Inflammatory macrophage treated with lipopolysaccharide for 4 hours (primary cell): ENCODE measurements at places on chromosomes 12 and 14.

GRCh38 chr12:25699454-25699853 lies 146.4 kb upstream of the LMNTD1 start:
- DNase-seq: no peak

DNA sequence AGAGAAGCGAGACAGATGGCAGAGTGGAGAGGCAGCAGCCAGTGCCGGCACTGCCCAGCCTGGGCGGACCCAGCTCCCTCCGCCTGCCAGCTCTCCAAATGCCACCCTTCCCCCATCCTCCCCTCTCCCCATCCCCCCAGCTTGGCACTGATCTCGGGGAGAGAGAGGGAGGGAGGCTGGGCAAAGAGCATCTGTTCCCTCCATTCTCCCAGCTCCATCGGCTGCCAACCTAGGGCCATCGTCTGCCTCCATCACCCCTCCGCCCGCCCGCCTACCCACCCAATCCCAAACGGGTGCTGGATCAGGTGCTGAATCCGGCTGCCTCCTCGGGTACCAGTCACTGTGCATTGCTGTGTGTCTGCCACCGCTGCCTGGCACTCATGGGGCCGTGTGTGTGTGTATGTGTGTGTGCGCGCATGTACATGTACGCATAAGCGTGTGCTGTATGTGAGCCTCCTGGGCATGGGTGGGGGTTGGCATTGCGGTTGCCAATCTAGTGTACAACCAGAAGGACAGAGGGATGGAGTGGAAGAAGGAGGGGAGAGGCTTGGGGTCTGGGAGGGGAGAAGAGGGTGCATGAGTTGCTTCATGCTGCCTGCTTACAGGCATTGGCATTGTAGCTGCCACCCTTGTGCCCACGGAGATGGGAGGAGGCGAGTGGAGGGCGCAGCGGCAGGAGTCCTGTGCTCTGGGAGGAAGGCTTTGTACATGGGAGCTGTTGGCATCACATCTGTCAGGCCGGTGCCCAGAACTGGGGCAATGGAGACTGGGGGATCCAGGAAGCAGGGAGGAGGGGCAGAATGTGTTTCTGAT lies 38.4 kb downstream of the ZFHX2 start:
- no peak for DNase-seq

GRCh38 chr14:101232340-101233020 lies 328.8 kb upstream of the DIO3 start:
- DNase-seq: no peak

- no peak for DNase-seq
Observed at GRCh38 chr14:22384167-22384549, 204.9 kb downstream of the DAD1 start.

- no peak for DNase-seq
Observed at GRCh38 chr14:67564236-67564635, 31.1 kb downstream of the PLEKHH1 start.

DNA sequence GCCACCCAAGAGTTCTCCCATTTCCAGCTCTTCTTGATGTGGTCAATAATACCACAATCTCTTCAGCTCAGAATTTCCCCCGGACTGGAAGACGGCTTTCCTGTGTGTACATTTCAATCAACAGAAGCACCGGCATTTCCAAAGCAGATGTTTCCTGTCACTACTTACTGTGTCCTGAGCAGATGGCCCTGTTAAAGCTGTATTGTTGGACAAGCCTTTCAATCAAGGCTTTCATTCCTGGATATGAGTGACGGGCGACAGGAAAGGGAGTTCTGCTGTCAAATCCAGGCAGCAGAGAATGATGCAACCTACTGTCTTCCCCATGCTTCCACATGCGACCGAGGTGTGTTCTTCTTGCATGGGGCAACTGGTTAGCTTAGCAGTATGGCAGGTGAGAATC lies 76.4 kb upstream of the CCDC60 start:
- DNase-seq: no peak

GRCh38 chr12:95417372-95417771 lies 56.6 kb upstream of the METAP2 start:
- peak; percentile 34 for DNase-seq

DNA sequence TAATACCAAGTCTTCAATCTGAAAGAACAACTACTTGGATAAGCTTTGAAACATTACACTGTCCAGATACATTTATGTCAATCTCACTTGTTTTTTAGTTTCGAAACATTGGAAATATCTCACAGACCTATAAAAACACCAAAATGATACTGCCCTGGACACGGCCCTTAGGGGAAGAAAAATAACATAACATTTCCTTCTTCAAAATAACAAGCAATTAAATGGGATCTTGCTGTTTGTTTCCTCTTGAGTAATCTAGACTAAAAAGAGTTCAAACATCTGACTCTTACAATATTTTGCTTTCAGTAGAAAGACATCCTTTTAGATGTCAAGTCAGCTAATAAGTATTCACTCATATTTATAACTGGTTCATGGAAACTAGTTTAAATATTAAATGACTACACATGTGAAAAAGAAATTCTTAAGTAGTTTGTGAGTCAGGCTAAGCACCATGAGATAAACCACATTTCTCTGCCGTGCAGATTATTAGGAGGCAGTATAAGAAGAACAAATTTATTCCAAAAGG lies 87.5 kb downstream of the EPS8 start:
- DNase-seq: peak; percentile 50

DNA sequence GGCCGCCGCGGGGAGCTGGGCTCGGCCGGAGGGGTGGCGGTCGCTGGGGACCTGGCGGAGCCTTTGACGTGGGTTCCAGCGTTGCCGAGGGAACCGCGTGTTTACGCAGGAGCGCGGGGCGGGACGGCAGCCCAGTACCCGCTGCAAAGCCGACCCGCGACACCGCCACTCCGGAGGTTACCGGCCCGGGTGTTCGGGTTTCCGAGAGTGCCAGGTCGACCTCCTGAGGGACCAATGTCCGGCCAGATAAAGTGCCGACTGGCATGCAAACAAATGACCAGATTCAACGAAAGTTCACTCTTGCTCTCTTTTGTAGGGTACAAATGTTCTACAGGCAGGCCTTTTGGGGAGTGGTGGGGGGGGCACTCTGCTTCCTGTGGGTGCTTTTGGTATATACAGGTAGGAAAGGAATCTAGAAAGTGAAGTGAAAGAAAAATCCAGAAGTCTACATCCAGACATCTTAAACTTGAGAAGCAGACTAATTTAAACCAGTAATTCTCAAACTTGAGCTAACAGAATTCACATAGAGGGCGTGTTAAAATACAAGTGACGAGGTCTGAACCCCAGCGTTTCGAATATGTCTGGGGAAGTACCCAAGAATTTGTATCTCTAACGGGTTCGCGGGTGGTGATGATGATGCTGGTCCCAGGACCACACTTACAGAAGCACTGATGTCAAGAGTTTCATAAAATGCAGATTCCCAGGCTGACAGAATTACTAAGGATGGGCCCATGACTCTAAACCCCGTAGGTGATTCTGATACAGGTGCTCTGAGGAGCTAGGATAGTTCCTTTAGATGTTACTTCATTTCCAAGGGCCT lies at the start of gene GPR135:
GPR135 (minus strand) TSS at position 65 of the 820 bp plus-strand sequence. CDS start 154 bp downstream, outside the sequence.
- no peak for DNase-seq

GRCh38 chr12:106583242-106584103 lies 669 bp downstream of the RFX4 start:
- no peak for DNase-seq

DNA sequence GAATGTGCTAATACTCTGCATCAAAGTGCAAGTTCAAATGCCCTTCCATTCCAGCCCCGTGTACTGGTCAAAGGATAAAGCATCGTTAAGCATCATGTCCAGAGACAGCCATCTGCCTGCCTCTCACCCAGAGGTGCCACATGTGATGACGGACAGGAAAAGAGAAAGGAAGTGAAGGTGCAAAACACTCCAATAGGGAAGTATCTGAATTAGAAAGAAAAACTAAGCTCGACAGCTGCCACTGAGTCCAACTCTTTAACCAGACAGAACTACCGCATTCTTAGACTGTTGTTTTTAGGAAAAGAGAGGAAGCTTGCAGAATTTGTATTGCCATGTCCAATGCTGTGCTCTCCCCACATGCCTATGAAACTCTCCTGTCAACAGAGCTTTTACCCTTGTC lies 465.0 kb upstream of the SOX5 start:
- peak; percentile 38 for DNase-seq

GRCh38 chr12:10623131-10623530 lies 9.7 kb upstream of the MAGOHB start:
- no peak for DNase-seq

DNA sequence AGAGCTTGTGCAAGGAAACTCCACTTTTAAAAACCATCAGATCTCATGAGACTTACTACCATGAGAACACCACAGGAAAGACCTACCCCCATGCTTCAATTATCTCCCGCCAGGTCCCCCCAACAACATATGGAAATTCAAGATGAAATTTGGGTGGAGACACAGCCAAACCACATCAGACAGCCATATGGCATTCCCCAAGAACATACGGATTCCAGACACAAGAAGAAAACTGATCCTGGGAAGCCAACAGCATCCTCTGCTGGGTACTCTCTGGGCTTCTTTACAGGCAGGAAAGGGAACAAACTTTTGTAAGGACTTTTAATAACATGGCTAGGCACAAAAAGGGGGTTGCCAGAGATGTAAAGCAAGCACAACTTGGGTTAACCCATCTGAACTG lies 127.2 kb downstream of the TMEM132C start:
- DNase-seq: no peak

GRCh38 chr12:11830307-11830801 lies 180.9 kb downstream of the ETV6 start:
- DNase-seq: peak; percentile 85

DNA sequence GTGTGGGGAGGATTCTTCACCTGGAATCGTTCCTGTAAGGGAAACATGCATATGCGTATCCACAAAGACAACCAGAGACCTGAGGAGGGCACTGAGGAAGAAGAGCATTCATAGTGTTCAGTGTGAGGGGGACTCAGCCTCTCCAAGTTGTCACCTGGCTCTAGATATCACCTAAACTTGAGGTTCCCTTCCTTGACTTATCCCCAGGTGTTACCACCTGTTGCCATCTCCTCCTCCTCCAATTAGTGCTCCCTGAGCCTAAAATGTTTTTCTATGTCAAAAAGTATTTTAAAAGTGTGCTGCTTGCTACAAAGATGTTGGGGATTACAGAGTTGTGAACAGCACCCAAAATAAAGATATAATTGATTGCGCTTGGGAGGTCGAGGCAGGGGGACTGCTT lies 41.0 kb downstream of the FMNL3 start:
- no peak for DNase-seq

GRCh38 chr12:21938879-21939278 lies 2.3 kb downstream of the ABCC9 start:
- DNase-seq: no peak

GRCh38 chr12:65427646-65428045 lies 149.2 kb downstream of the MSRB3 start:
- no peak for DNase-seq

DNA sequence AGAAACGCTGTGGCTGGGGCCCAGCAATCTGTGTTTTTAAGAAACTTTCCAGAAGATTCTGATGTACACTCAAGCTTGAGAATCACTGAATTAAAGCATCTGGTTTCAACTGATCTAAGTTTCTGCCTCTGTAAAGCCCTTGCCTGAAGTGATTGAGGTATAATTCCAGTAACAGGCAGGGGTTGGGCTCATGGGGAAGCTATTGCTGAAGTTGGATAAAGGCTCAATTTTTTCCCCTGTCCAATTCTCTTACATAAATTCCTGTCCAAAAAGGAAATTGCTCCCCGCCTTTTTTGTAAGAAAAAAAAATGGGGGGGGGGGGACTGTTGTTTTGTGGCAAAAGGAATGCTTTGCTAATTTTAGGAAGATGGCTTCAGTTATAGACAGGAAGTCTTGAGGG lies 337.4 kb downstream of the NUAK1 start:
- DNase-seq: no peak

DNA sequence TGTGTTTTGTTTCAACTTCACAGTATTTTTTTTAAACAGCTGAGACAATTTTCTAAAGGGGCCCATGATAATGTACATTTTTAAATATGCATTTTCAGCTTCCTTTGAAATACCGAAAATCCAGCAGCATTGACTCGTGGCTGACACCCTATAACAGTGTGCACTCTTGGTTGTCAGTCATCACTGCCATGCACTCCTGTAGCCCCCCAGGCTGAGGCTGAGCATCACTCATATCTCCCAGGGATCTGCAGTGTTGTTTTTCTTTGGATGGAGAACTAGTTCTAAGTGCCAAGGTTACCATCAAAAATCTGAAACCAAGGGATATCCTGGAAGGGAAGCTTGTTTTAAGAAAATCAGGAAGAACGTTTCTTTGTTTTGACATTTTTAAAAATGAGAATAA lies 81.2 kb downstream of the C14orf132 start:
- DNase-seq: no peak

DNA sequence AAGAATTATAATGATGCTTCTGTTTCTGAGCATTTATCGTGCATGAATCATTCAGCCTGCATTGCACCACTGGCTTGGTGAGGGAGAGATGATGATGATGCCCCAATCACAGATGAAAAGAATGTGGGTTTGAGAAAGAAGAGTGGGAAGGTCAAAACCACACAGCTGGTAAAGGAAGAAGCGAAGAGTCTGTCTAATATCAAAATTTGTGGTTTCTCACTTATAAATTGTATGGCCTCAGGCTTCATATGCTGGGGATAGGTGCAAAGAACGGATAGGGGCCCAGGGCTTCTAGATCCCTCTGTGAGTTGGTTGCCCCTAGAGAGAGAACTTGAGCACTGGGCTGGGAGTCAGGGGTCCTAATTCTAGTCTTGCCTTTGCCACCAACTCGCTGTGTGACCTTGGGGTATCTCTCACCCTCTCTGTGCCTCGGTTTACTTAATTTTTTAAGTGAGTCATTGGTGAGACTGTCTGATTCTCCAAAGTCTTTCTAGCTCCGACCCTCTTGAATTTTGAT lies 2.2 kb downstream of the OASL start:
- DNase-seq: peak; percentile 80

DNA sequence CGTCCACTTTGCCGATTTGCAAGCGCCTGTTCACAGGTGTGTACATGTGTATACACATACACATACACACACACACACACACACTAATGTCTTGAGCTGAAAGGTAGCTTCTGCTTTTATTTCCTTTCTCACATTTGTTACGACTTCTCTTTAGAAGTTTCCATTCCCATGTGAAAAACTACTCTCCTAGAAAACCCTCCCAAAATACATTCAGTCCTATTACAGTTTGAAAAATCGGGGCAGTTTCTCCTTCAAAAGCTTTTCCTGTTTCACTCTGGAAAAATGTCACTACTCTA lies 3.9 kb downstream of the BLTP3B start:
- peak; percentile 29 for DNase-seq
